ENCODE measurements at places on chromosomes 1 and 21.

DNA sequence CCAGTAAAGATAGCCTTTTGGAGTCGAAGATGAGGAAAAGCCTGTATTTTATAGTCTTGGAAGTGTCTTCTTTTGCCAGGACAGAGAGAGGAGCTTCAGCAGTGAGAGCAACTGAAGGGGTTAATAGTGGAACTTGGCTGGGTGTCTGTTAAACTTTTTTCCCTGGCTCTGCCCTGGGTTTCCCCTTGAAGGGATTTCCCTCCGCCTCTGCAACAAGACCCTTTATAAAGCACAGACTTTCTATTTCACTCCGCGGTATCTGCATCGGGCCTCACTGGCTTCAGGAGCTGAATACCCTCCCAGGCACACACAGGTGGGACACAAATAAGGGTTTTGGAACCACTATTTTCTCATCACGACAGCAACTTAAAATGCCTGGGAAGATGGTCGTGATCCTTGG is at the start of gene VCAM1:
Gene VCAM1 (plus strand): TSS at position 253 of the 400 bp plus-strand sequence. CDS start 119 bp downstream, at position 372.
- DNase-seq = no peak

- DNase-seq = peak; percentile 57
Observed at GRCh38 chr1:43836267-43836951, 97.2 kb upstream of the ARTN start.

DNA sequence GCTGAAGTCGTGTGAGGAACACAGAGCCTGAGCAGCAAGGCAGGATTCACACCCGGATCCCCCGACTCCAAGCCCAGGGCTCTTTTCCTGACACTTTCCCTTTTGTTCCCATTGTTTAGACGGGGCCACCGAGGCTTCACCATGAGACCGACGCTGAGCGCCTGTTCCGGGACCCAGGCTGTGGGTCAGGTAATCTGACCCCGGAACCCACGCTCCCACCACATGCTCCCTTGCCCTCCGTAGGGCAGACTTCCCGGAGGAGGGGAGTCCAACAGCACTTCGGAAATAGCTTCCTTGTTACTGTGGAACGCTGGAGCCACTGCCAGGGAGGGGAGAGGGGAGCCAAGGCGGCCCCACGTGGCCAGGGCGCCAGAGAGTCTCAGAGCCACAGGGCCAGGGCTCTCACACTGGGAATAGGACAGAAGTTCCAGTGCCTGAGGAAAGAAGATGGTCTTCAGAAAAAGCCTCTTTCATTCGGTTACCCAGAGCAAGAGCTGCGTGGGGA is 18.4 kb downstream of the RUNX3 start:
- DNase-seq = no peak

- no peak for DNase-seq
Observed at GRCh38 chr1:95935719-95936118, 701.7 kb downstream of the RWDD3 start.

DNA sequence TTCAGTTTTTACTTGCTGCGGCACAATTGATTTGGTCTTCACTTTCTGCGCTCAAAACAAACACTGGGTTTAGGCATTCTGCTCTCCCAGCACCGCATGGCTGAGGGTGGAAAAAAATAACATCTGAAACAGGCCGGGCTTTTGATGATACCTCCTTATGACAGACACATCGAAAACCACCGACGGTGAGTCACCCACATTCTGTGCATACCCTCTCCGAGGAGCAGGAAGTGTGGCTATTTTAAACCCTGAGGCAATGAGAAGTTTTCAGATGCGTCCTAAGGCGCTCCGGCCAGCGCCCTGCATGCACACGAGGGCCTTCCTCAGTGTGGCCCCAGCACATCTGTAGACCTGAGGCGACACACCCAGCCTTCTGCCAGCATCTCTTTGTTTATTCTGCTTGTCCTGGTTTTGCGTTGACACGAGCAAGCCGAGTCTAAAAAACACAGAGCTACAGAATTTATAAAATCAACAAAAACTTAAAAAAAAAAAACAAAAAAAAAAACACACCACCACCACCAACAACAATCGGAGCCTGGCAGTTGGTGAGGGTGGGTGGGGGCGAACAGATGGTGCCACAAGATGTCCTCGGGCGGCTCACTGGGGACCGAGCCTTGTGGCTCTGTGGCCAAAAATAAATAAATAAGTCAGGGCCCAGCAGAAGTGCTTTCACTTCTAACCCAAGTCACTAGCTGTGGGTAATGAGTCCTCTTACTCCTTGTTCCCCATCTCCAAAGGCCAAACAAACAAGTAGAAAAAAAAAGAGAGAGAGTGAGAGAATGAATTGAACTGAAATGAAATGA is 162.6 kb upstream of the IRF2BP2 start:
- DNase-seq = peak; percentile 86

DNA sequence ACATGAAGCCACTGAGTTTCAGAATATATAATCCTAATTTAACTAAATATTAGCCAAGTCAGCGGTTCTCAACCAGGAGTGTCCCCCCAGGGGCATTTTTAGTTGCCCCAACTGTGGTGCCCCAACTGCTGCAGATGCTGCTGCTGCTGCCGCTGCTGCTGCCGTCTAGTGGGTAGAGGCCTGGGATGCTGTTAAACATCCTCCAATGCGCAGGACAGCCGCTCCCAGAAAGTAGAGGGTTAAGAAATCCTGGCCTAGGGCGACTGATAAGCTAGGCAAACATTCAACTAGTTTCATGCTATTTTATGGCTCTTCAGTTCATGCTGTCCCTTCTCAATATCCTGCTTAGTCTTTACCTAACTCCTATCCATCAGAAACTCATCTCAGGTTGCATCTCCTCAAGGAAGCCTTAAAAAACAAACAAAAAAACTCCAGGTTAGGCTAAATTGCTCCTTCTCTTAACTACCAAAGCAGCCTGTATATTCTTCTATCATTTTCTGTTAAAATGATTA is 9.9 kb upstream of the DCAF6 start:
- DNase-seq = no peak

GRCh38 chr1:196372896-196373536 is 235.2 kb downstream of the KCNT2 start:
- peak; percentile 13 for DNase-seq

DNA sequence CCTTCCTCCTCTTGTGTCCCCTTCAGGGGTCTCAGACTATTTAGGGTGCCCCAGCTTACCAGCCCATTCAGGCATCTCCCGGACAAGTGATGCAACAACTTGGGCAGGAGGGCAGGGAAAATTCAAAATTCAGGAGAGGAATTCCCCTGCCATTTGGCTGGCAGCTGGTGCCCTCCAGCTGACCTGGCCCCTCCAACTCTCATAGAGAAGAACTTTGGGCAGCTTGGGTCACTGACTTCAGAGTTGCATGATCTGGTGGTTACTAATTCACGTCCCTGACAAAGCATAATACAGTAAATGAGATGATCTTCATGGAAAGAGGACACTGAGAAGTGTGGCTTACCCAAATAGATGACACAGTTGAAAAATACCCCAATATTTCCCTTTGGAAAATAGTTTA is at the start of gene FCAMR:
Gene FCAMR (minus strand): TSS at position 15 of the 400 bp plus-strand sequence. CDS start 335 bp downstream, outside the sequence.
- DNase-seq = no peak

GRCh38 chr1:221723848-221724236 is 18.0 kb downstream of the DUSP10 start:
- DNase-seq = no peak

DNA sequence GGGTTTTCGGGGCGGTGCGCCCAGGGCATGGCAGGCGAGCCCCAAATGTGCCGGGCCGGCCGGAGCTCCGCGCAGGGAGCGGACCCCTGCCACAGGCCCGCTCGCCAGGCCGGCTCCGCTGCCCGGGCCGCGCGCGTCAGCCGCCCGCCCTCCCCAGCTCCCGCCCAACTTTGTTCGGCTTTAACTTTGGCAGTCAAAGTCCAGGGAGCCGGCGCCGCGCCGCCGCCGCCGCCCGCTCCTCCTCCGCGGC is 488 bp downstream of the SLC35D1 start:
- no peak for DNase-seq

- DNase-seq = peak; percentile 9
Observed at GRCh38 chr1:232793944-232794343, 11.3 kb upstream of the MAP10 start.

DNA sequence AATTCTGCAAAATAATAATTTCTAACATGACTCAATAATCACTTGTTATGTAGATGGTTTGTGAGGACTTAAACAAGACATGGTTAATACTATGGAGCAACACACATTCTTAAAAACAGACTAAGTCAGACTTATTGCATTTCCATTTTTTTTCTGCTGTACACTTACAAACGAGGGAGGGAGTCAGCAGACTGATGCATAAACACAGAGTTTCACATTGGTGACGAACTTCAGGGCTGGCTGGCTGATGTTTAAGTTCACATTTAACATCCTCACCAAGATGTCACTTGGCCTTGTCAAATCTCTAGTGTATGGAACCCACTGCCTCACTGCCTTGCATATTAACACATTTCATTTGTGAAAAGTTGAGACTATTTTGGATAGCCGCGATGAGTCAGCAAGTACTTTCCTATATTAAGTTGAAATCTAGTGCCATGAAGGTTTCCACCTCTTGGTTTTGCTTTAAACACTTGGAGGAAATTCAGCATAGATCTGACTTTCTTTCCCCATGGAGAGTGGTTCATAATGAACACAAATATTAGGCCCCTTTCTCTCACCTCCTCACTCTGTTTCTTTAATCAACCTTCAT is 337.5 kb upstream of the RUNX1 start:
- DNase-seq = no peak

DNA sequence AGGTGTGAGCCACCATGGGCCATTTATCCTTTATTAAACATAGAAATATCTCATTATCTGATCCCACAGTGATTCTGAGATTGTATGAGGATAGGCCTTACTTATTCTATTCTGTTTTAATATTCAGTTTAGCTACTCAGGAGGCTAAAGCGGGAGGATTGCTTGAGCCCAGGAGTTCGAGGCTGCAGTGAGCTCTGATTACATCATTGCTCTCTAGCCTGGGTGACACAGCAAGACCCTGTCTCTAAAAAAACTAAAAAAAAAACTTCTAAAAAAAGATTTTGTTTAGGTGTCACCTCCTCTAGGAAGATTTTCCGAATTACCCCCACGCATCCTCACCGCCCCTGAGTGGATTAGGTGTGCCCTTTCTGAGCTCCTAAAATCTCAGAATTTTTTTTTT is 14.3 kb upstream of the HNRNPU start:
- no peak for DNase-seq

DNA sequence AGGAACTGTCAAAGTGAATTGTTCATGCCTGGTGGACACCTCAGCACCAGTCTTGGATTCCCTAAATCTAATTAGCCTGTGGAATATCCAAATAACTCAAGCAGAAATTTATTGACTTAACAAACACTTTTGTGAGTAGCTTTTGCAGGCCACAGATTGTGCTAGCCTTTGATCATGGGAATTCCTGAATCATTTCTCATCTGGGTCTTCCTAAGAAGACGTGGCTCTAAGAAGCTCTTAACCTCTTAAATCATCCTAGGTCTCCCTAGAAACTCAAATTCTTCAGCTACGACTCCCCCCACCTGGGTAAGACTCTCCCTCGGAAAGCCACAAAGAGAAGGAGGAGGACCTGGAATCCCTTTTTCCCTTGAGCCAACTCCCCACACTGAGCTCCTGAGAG is 53.8 kb upstream of the PSEN2 start:
- no peak for DNase-seq

GRCh38 chr1:102435483-102435882 is 438.8 kb upstream of the OLFM3 start:
- no peak for DNase-seq

DNA sequence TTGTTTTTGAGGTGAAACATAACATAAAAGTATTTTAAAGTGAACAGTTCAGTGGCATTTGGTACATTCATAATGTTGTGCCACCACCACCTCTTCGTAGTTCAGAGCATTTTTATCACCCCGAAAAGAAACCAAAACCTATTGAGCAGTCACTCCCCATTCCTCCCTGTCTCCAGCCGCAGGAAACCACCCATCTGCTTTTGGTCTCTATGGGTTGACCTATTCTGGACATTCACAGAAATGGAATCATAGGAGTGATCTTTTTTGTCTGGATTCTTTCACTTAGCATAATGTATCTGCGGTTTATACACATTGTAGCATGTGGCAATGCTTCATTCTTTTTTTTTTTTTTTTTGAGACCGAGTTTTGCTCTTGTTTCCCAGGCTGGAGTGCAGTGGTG is 141.2 kb downstream of the VPS13D start:
- DNase-seq = no peak

DNA sequence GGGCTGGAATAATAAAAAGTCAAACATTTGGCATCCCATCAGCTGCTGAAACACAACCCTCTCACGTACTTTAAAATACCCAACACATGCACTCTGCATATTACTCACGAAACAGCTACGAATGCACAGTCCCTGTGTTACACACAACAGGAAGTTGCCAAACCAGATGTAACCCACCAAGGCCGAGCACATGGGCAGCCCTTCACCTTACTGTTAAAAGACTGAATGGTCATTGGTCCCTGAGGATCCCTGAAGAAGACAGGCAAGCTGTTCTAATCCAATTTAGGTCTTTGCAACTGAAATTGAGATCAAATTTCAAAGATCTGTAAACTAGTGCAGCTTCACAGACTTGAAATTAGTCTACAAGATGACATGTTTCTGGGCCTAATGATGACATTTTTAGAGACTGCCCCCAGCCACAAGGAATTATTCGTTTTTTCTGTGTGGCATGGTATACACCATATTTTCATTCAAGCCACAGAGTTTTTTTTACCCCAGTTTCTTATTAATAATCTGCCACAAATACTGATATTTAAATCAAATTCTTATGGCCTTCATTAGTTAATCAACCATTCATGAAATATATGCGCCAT is 25.6 kb upstream of the IER5 start:
- DNase-seq = peak; percentile 37

GRCh38 chr1:199954699-199955098 is 72.8 kb upstream of the NR5A2 start:
- DNase-seq = no peak

GRCh38 chr1:159040893-159041724 is 31.4 kb downstream of the IFI16 start:
- DNase-seq = no peak

GRCh38 chr1:232291681-232292080 is 338.3 kb downstream of the SIPA1L2 start:
- no peak for DNase-seq

DNA sequence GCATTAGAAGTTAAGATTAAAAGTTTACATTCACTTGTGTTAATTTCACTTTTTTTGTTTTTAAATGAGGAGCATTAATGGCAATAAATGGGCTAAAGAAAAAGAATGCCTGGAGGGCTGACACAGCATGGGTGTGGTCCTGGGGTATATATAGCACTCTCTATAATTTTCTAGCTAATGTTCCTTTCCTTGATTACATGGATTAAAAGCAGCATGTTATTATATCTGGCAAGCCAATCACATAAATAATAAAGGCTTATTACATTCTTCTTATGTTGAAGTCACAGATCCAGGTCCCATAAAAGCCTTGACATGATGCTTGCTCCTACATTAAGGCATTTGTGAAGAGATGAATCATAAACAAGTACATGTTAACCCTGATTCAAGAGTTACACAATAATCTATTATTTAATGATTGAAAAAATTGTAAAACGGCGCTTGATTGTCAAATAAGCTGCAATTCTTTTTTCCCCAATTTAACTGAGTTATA is 91.4 kb downstream of the LYPLAL1 start:
- no peak for DNase-seq

GRCh38 chr1:36051821-36052220 is 32.1 kb upstream of the TEKT2 start:
- no peak for DNase-seq
